Activated CD8-positive, alpha-beta memory T cell treated with anti-CD3 and anti-CD28 coated beads for 48 hours (primary cell): ENCODE measurements at places on chromosomes 2 and 18.

- no peak for DNase-seq
Measured at GRCh38 chr2:25615920-25616319, 57.5 kb downstream of the DTNB start.

GRCh38 chr2:233010569-233011267 lies 2.3 kb downstream of the NGEF start:
- no peak for DNase-seq

DNA sequence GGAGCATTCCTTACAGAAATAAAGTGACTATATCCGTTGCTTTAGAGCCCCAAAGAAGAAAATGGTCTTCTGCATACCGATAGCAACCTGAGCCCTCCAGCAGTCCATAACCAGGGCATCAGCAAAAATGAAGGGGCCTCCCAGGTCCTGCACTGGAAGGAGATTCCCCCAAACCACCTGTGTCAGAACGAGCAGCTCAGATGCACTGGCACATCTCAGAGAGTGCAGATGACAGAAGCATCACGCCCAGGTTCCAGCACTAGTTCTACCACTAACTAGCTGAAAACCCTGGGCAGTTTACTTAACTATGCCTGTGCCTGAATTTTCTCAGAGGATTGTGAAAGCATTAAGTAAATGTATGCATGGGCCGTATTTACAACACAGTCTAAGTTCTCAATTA lies 466.7 kb upstream of the MYT1L start:
- DNase-seq: no peak

GRCh38 chr2:151363709-151364108 lies 6.3 kb downstream of the TNFAIP6 start:
- no peak for DNase-seq

DNA sequence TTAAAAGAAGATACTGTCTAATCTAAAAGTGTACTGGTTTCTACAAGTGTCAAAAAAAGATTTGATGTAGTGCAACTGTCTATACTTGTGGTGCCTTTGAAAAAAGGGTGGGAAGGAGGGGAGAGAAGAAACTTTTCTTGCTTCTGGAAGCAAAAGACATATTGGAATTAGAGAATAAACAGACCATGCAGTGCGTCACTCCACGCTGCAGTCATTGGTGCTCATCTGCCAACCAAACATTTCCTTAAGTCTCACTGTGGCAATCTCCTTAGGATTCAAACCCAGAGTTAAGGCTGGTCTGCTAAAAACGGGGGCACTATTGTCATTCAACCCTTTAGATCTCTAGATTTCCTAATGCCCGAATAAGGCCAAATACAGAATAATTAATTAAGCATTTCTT lies 50.9 kb downstream of the PELI1 start:
- no peak for DNase-seq

DNA sequence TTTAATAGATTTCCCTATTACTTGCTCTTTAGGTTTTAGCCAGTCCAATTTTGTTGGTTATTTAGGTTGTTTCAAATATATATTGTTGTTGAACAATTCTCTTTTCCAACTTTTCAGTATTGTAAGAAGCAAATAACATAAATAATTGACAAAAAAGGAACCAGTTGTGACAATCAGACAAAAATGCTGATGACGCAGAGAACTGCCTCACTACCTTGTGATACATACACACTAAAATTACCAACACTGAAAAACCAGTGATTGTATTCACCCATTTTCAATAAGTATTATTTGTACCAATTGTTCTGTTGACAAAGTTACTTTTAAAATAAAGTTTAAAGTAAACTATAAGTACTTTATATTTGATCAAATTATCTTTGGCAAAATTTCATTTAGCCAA lies 43.1 kb upstream of the NABP1 start:
- DNase-seq: no peak

GRCh38 chr2:233400341-233400740 lies 46.0 kb downstream of the DGKD start:
- no peak for DNase-seq

DNA sequence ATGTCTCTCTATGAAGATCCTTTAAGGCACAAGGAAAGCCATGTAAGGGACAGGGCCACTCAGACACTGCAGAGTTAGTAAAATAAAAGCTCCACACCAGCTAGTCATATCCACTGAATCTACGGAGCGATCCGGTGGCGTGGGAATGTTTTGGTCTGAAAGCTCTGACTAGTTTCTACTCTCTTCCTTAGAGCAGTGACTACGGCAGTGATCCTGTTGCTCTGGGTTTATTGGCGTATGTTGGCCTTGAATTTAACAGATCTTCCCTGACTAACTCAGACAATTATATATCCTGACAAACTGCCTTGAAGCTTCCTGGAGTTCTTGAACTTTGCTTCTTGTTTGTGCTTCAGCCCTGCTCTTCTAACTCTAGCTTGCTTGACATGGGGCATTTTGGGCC lies 115.3 kb upstream of the FZD5 start:
- no peak for DNase-seq

- no peak for DNase-seq
Measured at GRCh38 chr18:63160172-63160995, 159.2 kb downstream of the BCL2 start.

GRCh38 chr2:240799033-240799820 lies 20.8 kb downstream of the KIF1A start:
- no peak for DNase-seq

GRCh38 chr2:201007584-201007998 lies 44.1 kb upstream of the ORC2 start:
- DNase-seq: no peak

GRCh38 chr2:65382323-65382722 lies 50.1 kb downstream of the SPRED2 start:
- DNase-seq: no peak

DNA sequence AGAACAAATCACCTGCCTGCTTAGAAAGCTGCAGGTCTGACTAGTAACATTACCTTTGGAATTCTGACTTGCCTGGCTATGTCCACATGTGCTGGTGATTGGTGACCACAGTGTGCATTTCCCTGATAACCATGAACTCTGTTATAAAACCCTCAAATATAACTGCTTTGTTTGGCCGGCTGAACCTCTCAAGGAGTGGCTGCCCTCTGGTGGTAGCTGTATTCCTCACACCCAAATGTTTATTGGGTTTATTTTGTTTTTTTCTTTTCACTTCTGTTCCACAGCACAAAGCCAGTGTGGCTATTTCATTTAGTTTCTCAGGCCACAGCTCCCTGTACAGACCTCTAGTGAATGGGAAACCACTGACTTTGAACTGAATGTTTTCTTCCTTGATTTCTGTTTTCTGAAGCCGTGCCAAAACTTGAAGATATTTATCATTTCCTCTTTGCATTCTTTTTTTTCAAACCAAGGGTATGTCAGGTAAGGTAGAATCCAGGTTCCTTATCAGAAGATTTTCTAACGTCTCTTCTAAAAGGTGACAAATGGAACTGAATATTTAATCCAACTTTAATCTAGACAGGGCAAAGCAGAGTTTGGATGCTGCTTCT lies 549.0 kb upstream of the VRK2 start:
- no peak for DNase-seq

- DNase-seq: no peak
Measured at GRCh38 chr2:67656875-67657274, 259.7 kb downstream of the ETAA1 start.

DNA sequence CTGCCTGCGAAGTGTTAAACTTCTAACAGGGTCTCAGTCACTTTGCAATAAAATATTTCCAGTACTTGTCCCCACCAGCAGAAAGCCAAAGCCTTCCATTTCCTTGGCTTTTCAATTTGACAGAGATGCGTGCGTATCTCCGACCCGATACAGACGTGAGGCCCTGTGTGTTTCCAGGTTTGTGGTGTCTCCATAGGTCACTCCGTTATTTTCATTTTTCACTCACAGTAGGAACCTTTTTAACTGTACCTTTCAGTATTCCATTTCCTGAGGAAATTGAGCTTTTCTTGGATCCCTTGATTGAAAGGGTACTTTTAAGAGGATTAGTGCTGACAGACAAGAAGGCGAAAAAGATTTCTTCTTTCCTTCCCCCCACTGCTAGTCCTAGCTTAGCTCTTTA lies 116.3 kb upstream of the TTN start:
- no peak for DNase-seq

DNA sequence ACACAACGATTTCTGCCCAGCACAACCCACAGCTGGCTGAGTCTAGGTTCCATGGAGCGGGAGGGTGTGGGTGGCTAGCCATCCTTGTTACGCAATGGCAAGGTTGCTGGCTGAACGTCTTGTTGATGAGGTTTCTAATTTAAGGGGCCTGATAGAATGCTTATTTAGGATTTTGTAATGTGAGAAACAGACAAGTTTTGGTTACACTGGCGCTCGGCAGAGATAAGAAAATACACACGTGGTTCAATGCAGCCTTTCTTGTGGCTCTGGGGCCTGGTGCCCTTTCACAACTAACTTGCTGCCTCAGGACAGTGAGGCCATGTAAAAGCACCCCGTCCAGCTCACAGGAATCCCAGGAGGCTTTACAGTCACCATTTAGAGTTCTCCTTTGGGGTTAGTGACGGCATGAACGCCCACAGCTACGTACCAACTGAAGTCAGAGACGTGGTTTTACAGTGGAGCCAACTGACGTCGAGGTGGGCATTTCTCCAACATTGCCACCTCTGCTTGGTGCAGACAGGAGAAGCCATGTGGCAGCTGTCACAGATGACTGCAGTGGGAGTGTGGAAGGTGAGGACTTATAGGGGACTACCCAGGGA lies 29.7 kb upstream of the PIEZO2 start:
- no peak for DNase-seq

DNA sequence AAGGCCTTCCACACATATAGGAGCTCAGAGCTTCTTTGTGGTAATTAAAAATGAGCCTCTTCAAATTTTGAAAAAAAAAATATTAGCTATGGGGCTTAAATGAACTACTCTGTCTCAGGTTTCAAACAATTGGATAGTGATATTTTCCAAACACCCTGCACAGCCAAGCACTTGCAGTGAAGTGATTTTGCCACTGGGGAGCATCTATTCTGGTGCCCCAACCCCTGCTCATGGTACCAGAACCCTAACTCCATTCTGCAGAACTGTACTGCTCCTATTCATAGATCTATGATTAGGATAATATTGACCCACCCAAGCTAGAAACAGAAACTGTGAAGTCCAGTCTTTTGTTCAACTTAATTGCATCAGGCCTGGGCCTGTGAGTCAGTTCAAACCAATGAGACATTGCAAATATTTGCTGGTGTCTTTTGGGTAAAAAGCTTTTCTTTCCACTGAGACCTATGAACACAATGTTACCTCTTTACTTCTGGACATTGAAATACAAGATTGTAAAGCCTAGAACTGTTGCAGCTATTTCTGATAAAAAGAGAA lies 324.0 kb downstream of the GALNT13 start:
- DNase-seq: no peak

DNA sequence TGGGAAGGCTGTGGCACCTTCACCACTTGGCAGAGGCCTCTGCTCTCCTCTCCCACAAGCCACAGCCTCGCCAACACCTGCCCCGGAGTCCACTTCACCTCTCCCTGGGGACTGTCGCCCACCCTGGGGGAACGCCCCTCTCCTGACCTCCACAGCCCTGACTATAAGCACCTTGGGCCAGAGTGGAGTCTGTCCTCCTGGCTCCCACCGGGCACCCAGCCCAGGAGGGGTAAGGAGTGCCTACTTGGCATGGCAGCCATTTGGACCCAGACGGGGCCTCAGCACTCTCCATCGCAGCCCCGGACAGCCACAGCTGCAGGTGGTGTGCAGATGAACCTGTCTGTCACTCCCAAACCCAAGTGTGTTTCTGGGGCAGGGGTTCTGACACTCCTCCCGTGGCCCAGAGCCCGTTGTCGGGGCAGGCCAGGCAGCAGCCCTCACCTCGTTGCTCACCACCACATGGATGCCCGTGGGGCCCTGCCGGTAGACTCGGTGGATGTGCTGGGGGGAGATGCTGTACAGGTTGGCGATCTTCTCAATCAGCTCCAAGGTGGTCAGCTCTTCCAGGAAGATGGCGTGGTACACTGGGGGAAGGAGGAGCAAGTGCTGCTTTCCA lies 53.5 kb downstream of the TFCP2L1 start:
- DNase-seq: no peak

GRCh38 chr18:46794607-46795006 lies 37.8 kb upstream of the ST8SIA5 start:
- DNase-seq: no peak

- no peak for DNase-seq
Measured at GRCh38 chr2:97645112-97645694, 659 bp upstream of the COX5B start.

- no peak for DNase-seq
Measured at GRCh38 chr18:37742436-37742835, 176.8 kb upstream of the CELF4 start.

DNA sequence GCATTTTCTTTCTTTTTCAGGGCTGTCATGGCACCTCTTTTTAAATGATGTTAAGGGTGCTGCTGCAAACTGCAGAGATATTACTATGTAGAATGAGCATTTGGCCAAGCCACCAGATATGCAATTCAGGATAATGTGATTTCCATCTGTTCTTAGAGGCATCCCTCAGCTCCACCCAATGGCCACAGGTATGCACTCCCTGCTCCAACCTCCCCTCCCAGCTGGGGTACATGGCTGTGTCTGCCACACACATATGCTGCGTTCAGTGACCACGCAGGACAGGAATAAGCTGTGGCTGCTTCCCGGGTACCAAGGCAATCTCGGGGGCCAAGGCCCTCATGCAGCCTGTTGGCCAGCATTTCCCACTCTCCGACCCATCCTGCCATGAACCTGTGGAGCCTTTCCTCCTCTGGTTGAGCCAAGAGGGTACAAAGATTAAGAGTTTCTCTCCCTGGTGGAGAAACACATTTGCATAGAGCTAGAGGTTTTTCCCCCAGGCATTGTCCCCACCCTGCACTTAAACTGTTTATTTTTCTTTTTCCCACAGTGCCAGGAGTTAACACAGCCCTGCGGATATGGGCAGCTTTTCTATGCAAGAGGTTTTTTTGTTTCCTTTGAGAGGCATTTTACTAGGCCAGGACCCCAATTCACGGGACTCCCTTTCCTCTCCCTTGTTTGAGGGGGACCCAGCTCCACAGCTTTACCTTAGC lies 147.0 kb downstream of the GCA start:
- DNase-seq: no peak

DNA sequence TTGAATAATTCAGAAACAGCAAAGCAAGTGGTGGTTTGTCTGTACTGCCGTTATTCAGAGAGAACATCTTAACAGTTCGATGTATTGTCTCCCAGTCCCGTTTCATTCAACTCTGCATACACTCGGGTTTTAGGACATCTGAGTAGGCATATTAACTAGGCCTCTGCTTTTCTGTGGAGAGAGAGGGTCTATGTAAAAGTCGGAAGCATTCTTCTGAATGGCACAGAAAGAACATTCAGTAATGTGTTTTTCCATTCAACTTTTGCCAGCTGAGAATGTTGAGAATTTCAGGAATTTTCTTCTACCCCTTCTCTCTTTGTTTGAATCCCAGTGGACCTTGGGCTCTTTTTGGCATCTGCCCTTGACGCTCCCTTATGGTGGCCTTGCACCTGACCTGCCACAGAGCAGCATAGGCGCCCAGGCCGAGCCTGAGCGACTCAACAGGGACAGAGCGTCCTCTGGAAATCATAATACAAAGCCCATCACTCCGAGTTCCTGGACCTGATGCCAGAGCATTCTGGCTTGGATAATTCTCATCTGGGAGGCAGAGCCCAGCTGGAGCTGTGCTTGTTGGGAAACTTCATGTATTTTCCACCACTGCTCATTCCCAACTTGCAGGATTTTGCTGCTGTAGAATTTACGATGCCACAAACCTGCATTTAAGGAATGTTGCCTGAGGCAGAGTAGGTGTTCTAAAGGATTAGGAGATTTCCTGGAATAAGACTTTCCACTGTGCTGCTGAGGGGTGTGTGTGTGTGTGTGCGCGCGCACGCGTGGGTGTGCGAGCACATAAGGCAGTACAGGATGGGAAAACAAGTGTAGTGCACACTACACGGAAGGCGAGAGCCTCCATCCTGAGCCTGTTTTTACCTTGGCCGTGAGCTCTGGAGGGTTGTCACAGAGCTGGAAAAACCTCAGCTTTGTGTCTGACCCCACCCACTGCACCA lies 77.2 kb upstream of the TXNDC2 start:
- DNase-seq: no peak
